Caco-2 (cell line): ENCODE measurements at places on chromosomes 2 and 18. TPM values are rescaled to one million over a fixed set of nuclear protein-coding genes. Genes with fewer than 3 reads are reported as not detected.

DNA sequence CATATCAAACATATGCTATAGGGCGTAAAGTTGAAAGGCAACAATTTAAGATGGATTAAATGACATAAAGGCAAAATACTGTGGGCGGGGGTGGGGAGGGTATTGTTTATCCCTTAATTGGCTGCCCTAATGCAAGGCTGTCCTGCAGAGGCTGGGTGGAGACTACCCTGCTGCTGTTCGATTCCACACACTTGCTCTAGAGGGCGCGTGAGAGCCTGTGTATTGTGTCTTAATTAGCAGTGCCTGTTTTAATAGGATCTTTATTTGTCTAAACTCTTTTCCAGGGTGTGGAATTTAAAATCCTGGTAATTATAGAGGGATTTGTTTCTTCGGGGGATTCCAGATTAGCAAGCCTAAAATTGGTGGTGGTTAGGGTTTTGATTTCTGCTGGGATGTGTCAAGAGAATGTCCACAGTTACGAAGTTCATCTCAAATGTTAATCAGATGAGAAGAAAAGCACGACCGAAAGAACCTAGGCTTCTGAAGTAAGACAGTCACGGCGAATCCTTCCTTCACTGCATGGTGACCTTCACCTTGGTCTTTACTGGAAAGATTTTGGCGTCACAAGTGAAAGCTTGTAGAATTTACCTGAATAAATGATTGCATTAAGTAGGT, 103.5 kb upstream of the MAP3K20 start:
- DNase-seq = peak; percentile 63

- no peak for DNase-seq
These were observed 20.4 kb upstream of the NAGK start for GRCh38 chr2:71048096-71048495.

- no peak for DNase-seq
These were observed 97.6 kb upstream of the RAB6C start for GRCh38 chr2:129881786-129882396.

- DNase-seq = no peak
These were observed 37.1 kb downstream of the SULT1C2 start for GRCh38 chr2:108325756-108326155.

GRCh38 chr2:165863810-165864261, 69.8 kb upstream of the GALNT3 start:
- no peak for DNase-seq

ACMSD gene
- total RNA-seq = not detected in 2 replicates

FAM168B gene
- total RNA-seq = 109 and 119 TPM in 2 replicates

ZNF892 gene
- 3.4 and 3.5 TPM in 2 replicates for total RNA-seq
